ENCODE measurements at places on chromosomes 6 and 20.

DNA sequence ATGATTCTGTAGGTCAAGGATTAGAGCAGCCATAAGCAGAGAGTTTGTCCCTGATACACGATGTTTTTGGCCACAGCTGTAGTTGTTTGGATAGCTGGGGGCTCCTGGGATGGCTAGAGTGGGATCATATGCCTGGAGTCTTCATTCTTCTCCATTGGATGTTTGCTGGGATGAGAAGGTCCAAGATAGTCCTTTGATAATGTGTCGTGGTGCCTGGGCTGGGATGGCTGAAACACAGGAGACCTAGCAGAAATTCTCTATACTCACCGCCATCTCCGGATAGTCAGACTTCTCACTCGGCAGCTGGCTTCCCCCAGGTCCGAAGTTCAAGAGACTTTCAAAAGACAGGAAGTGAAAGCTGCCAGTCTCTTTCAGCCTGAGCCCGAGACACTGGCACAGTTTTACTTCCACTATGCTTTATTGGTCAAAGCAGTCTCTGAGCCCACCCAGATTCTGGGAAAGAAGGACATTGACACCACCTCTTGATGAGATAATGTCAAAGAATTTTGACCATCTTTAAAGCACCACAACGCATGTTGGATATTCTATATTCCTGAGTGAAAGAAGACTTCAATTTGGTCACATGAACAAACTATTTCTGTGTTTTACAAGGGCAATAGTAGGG lies 16.0 kb downstream of the MARCKS start:
- peak; percentile 13 for DNase-seq

DNA sequence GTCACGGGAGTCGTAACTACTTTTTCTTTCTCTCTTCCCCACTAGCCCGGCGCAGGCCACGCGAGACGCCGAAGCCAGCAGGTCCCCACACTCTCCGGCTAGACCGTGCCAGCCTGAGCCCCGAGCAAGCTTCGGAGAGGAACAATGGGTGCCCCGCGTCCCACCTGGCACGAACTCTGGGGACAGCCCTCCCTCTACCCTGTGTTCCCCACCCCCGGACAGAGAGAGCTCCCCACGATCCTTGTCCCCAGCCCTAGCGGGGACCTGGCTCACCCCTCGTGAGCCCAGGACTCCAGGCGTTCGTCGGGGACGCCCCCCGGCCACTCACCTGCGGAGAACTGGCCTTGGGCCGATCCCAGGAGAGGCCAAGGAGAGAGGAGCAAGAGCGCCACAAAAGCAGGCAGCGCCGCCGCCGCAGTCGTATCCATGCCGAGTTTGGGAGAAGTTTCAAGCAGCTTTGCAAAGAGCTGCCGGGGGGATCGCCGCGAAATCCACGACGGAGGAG lies 416 bp downstream of the PTPRK start:
- DNase-seq = peak; percentile 59

DNA sequence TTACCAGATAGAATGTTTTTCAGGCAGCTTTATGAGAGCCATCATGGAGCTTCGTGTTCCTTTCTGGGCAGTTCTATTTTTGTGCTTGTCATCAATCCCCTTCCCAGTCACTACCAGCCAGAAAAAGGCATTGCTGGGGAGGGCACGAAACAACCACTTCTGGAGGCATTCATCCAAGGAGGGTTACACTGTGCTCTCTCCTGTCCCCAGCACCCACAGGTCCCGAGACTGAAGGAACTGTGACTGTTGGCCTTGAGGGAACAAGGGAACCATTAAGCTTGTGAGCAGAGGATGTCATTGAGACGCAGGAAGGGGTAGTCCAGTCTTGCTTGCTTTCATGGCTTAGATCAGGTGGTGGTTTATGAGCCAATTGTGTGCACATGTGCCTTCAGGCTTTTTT lies 20.1 kb upstream of the ENPP5 start:
- DNase-seq = no peak

DNA sequence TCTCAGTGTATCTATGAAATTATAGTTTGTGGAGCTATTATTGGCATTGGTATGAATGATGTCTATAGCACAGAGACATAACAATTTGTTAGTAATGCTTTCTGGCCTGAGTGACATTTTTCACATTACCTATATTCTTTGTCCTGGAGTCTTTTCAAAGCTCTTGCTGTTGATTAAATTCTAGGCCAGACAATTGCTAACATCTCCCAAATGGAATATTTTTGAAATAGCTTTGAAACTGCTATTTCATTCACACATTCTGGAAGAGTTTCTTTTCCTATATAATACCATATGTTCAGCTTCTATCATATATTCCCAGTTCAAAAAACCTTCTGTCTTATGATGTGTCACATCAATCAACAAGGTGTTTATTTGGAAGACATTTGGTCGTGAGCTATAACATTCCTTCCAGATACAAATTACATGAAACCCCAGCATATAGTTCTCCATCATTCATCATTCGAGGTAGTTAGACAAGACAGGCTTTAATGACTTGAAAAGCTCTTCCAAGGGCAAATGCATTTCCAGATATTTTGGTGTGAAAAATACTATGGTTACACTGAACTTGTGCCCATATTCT lies 452.8 kb downstream of the KHDRBS2 start:
- DNase-seq = no peak
